NCI-H1930 (cell line): ENCODE measurements at places on chromosomes 7 and 10.

DNA sequence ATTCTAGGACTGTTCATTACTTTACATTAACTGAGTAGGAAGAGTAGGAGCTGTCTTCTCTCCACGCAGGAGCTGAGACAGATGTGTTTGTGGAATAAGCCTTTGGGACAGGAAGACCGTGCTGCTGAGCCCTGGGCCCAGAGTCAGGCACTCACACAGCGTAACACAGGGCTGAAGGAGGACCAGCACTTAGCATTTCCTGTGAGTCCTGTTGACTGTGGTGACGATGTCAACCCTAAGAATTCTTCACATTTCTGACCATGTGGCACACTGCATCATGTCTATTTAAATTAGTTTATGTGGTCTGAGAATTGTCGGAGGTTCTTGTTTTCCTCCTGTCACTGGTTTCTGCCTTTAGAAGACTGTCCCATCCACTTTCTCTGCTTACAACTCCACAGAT lies 117.2 kb downstream of the PIP4K2A start:
- DNase-seq: no peak

- no peak for DNase-seq
Measured at GRCh38 chr10:96716390-96716789, 3.9 kb downstream of the PIK3AP1 start.

DNA sequence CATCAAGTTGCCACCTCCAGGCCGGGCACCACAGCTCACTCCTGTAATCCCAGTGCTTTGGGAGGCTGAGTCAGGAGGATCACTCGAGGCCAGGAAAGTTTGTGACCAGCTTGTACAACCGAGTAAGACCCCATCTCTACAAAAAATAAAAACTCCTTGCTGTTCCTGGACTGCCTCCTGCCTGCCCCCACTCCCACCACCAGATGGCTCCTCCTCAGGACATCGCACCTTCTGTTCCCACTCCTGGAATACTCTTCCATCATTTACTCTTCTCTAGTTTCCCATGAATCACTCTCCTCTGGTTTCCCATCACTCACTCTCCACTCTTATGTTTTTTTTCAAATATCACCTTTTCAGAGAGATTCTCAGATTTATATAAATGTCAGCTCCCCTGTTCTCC lies 540.7 kb downstream of the CALN1 start:
- no peak for DNase-seq

DNA sequence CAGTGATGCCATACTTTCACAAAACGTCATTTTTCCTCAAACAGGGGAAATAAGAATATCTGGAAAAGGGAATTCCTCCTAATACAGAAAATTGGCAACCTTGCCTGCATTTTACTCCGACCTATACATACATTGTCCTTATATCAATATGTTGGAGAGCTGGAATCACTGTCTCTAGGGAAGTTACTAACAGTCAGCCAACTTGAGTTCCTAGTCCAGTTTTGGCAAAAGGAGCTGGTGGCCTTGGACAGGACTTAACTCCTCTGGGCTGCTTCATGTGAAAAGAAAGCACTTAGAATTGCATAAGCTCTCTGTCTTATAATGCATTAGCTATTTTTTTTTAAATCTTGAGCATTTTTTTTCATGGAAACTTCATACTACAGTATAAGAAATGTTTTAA lies 174.2 kb upstream of the HGF start:
- DNase-seq: no peak

GRCh38 chr10:129029051-129029450 lies 438.0 kb upstream of the MGMT start:
- no peak for DNase-seq

- DNase-seq: no peak
Measured at GRCh38 chr10:34890939-34891338, 75.8 kb upstream of the PARD3 start.

DNA sequence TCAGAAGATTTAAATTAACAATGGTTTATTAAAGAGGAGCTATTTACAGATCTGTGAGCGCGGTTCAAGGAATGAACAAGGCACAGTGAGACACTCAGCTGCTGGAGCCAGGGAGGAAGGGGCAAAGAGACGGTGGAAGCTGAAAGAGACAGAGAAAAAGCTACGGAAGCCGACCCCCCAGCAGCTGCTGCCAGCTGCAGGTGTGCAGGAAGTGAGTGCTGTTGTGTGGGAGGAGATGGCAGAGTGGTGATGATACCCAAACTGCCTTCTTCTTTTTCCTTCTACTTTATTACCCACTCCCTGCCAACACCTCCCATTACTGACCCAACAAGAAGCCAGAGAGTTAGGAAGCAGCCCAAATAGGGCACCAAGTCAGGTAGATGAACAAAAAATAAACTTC lies 41.9 kb upstream of the MBL2 start:
- DNase-seq: no peak

- DNase-seq: no peak
Measured at GRCh38 chr10:120328647-120329046, 128.4 kb upstream of the PLPP4 start.

- no peak for DNase-seq
Measured at GRCh38 chr10:35130663-35131062, 4.0 kb downstream of the CREM start.

DNA sequence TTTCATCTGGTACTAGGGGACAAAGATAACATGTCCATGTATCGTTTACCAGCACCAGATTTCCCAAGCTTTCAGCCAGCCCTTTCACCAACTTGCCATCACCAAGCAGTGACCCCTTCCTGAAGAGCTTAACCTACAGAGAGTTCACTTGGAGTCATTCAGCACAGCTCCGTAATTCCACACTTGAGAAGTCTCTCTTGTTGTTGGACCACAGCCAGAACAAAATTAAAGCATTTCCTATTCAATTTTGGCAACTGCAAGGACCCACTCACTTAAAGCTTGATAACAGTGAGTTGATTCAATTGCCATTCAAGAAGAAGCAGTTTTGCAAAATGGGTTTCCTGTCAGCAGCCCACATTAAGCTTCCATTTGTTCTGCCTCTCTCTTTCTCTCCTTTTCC lies 88.5 kb upstream of the LRRTM3 start:
- DNase-seq: no peak

GRCh38 chr7:44801890-44802289 lies 5.4 kb downstream of the PPIA start:
- no peak for DNase-seq

- no peak for DNase-seq
Measured at GRCh38 chr10:104897696-104898095, 256.6 kb downstream of the SORCS3 start.

DNA sequence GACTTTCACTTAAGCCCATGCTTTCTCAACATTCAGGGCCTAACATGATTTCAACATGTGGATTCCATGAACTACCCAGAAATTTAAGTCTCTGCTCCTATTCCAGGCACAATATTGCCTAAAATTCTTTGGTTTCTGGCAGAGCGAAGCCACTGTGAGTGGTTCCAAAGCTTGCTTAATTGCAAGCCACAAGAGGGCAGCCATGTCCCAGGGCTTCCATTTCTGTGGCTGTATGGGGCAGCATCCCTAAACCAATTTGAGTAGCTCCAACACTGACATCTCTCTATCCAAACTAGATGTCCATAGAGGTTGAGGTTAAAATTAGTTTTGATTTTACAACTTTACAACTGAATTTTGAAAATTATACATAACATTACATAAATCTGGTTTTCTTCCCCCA lies 56.3 kb upstream of the MDFIC start:
- DNase-seq: no peak

GRCh38 chr10:100172349-100172748 lies 13.5 kb downstream of the ERLIN1 start:
- no peak for DNase-seq

GRCh38 chr7:77791956-77792355 lies 6.3 kb downstream of the TMEM60 start:
- no peak for DNase-seq

DNA sequence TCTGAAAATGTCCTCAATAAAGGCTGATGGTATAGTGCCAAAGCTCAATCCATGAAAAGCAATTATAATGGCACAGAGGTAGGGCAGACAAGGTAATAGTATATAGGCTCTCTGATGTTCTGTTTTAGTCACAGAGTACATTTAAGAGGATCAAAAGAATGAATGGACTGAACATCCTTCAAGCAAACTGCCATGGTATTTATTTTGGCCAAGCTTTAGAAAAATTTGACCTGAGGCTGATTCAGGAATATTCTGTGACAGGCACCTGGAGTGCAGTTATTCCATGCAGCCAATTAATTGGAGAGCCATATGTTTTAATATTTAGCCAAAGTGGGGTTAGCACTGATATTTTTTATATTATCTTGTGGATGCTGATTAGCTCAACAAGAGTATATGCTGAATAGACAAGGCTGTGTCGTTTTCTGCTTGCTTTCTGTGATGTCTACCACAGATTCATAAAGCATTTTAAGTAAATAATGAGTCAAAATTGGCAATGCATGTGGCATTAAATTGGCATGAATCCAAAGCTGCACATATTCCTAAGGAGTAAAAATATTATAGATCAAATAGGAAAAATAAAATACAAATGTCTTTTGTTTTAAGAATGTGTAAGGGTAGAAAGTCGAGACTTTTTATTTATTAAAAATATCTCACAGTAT lies 177.4 kb downstream of the PCLO start:
- no peak for DNase-seq

DNA sequence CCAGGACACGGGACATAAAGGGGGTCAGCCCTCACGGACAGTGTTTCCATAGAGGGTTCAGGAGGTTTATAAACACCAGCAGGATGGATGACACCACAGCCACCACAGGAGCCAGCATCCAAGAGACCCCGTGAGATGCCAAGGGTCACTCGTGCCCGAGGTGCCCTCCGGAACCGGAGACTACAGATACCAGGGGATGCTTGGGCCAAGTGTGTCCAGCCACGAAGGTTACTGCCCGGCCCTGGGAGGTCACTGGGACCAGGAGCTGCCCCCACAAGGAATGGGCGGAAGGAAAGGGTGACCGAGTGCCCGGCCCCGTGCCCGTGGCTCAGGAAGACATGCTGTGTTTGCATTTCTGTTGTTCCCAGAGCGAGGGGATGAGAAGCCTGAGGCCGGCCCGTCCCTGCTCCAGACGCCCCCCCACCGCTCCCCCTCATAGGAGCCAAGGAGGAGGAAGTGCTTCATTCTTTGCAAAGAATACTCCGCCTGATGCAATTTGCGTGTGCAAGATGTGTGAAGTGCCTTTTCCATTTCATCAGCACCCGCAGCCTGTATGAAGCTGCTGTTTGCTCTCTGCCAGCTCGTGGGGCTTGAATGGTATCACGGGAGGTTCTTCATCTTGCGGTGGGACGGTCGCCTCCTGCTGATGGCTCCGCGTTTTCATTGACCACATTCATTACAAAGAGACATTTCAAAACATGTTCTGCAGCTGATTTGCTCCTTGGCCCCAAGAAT lies 176.4 kb downstream of the ELFN1 start:
- DNase-seq: no peak

DNA sequence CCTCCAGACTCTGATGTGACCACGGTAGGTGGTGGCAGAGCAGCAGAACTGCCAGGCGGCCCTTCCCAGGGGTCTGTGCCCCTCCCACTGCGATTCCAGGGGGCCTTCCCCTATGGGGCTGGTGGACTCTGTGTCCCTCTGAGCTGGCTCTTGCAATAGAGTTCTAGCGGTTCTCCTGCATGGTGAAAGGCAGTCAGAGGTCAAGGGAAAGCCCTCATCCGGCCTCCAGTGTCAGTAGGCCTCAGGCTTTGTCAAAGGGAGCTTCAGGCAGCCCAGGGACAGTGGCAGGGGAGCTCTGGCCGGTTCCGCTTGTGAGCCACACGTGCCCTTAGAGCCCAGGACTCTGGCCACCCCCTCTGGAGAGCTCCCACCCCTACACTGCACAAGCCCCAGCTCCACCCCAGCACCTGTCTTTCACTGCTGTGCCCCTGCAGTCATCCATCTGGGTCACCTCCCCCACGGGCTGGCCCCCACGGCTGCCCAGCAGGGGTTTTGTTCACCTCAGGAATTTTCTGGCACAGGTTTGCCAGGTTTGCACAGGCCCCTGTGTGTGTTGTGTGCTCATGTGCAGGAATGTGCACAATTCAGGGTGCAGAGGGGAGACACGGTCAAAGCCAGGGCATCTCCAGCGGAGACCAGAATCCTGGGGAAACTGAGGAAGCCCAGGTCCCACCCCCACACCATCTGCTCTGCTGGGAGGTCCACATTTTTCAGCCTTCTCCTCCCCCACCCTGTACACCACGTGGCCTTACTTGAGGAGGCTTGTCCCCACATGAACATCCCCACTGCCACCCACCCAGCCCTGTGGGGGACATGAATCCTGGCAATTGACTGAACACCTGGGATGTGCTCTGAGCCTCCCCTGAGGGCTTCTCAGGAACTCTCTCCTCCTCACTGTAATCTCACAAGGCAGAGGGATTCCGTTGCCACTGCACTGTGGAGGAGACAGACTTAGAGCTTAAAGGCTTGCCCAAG lies 23.8 kb downstream of the C10orf105 start:
- no peak for DNase-seq

GRCh38 chr7:41188163-41189130 lies 514.4 kb downstream of the INHBA start:
- DNase-seq: no peak

DNA sequence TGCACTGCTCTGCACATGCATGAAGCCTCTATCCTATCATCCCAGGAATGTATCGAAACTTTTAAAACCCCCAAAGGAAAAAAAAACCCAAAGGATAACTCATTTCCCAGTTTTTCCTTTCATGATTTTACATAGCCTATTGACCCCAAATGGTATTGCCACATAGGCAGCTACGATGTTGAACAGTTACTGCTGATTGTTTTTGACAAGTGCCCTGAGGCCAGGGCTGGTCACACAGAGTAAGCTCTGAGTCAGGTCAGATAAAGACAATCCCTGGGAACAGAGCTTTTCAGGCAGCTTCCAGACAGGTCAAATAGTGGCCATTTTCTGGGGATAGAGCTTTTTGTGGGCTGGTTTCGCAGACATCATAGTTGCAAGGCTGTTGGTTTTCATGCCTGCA lies 52.1 kb downstream of the MYL10 start:
- no peak for DNase-seq

DNA sequence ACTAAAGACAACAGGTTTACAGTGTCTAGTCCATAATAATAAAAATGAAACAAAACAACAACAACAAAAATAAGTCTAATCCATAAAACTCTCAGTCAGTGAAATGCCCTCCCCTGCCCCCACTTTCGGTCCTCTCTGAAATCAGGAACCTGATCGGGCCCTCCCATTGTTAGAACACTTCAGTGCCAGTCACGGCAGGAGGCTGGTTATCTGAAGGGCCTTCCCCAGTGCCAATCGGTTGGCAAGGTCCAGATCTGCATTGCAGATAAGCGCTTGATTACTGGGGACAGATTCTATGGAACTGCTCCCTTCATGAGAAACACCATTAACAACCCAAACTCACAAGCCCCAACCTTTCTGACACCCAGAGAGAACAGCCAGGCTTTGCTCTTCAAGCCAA lies 72.2 kb upstream of the EEPD1 start:
- no peak for DNase-seq
